ENCODE measurements at places on chromosomes 12 and 14.
A peak's percentile ranks its signal among the peaks of the same experiment; 100 is the strongest.

- H3K4me1 ChIP-seq = peaks cover 20% of the 10 kb centered on the region
- no peaks in the 10 kb centered on the region for H3K36me3 ChIP-seq
- H3K27me3 ChIP-seq = no peaks in the 10 kb centered on the region
- DNase-seq = no peak
Measured at GRCh38 chr14:94171208-94171607, 2.9 kb upstream of the PPP4R4 start.

GRCh38 chr12:79414252-79414651 lies 276.5 kb downstream of the PAWR start:
- H3K27ac ChIP-seq = no peak overlapping the region
- peaks cover 18% of the 10 kb centered on the region for H3K4me1 ChIP-seq
- no peak overlapping the region for H3K4me3 ChIP-seq
- H3K36me3 ChIP-seq = no peaks in the 10 kb centered on the region

DNA sequence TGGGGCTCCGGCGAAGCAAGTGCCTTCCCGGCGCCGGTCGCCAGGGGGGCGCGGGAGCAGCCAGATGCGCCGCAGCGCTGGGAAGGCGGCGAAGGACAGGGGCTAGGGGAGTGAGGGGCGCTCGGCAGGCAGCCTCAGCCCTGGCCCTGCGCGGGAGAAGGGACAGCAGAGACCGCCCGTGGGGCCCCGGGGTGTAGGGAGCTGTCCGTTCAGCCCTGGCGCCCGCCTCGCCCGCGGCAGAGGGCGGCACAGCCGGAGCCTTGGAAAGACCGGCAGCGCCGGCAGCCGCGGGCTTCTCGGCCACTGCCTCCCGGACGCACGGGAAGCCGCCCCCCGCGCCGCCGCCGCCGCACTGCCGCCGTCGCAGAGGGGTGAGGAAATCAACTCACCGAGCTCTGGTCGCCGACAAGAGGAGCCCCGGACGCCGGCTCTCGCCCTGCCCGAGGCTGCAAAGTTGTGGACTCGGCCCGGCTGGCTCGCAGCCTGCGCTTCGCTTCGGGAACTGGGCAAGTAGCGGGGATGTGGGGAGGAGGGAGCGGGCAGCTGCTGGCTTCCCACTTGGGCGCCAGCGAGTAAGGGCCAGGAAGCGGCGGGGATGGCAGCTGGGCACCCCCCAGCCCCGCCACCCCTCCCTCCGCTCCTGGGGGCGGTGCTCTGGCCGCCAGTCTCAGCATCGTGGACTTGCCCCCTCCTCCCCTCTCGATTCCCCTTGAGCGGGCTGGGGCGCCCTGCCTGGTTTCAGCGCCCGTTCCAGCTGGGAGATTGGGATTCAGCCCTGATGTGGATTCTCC lies at the start of gene ZDHHC22:
TSS of gene ZDHHC22 (minus strand) at position 578 of the 791 bp plus-strand sequence. CDS start 2,053 bp downstream, outside the sequence.
- peaks cover 16% of the 10 kb centered on the region for H3K27me3 ChIP-seq
- peak within 1 kb of the TSS; percentile 63 for H3K4me3 ChIP-seq
- DNase-seq = no peak
- no peaks in the 10 kb centered on the region for H3K36me3 ChIP-seq

DNA sequence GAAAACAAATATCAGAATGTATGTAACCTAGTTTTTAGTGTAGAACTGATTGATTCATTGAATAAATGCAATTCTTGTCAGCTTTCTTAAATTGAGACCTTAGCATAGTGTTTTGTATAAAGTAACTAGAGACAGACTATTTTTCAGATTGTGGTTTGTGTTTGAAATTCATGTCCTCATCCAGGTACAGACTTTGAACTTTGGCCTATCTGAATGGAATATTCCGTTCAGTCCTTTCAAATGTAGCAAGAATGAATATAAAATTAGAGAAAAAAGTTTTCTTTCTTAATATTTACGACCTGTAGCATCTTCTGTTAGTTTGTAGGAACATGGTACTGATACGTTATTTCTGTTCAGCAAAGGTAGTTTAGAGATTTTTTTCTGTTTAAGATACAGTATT lies 378.4 kb upstream of the RGS6 start:
- no peak overlapping the region for H3K4me3 ChIP-seq
- no peaks in the 10 kb centered on the region for H3K27me3 ChIP-seq
- H3K4me1 ChIP-seq = peaks cover 8% of the 10 kb centered on the region
- no peak overlapping the region for H3K27ac ChIP-seq
- DNase-seq = no peak
- no peaks in the 10 kb centered on the region for H3K36me3 ChIP-seq

DNA sequence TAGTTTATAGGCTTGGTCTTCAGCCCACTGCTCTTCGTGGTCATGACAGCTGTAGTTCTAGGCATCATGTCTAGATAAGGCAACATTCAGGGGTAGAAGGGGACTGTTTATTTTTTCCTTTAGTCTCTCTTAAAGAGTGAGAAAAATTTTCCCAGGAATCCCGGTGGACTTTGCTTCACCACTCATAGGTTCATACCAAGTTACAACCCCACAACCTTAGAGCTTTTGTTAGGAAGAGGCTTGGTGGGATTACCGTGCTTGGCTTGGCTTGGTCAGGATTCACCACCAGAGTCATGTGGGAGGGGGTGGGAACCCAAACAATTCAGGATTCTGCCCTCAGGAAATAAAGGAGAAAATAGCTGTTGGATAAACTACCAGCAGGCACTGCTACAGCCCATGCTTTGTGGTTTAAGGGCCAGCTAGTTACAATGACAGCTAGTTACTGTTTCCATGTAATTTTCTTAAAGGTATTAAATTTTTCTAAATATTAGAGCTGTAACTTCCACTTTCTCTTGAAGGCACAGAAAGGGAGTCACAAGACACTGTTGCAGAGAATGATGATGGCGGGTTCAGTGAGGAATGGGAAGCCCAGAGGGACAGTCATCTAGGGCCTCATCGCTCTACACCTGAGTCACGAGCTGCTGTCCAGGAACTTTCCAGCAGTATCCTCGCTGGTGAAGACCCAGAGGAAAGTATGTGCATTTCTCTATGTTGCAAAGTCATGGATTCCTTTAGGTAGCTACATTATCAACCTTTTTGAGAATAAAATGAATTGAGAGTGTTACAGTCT lies 25.9 kb upstream of the PAPLN start:
- H3K36me3 ChIP-seq = peaks cover 25% of the 10 kb centered on the region
- no peak overlapping the region for H3K27ac ChIP-seq
- H3K27me3 ChIP-seq = no peaks in the 10 kb centered on the region
- H3K4me1 ChIP-seq = peaks cover 16% of the 10 kb centered on the region
- no peak for DNase-seq
- H3K4me3 ChIP-seq = no peak overlapping the region

GRCh38 chr12:106297681-106298080 lies 4.9 kb upstream of the TCP11L2 start:
- no peaks in the 10 kb centered on the region for H3K27me3 ChIP-seq
- no peak overlapping the region for H3K27ac ChIP-seq
- no peak for DNase-seq
- no peaks in the 10 kb centered on the region for H3K36me3 ChIP-seq
- no peak overlapping the region for H3K4me3 ChIP-seq

- no peaks in the 10 kb centered on the region for H3K36me3 ChIP-seq
- H3K4me3 ChIP-seq = no peak overlapping the region
- no peak overlapping the region for H3K27ac ChIP-seq
- DNase-seq = no peak
Measured at GRCh38 chr12:45098766-45099165, 47.9 kb upstream of the DBX2 start.
